ENCODE measurements at places on chromosomes 5 and 9. TPM values are rescaled to one million over a fixed set of nuclear protein-coding genes. Genes with fewer than 3 reads are reported as not detected.

TMOD1 gene
- 1.9 TPM for total RNA-seq

DNA sequence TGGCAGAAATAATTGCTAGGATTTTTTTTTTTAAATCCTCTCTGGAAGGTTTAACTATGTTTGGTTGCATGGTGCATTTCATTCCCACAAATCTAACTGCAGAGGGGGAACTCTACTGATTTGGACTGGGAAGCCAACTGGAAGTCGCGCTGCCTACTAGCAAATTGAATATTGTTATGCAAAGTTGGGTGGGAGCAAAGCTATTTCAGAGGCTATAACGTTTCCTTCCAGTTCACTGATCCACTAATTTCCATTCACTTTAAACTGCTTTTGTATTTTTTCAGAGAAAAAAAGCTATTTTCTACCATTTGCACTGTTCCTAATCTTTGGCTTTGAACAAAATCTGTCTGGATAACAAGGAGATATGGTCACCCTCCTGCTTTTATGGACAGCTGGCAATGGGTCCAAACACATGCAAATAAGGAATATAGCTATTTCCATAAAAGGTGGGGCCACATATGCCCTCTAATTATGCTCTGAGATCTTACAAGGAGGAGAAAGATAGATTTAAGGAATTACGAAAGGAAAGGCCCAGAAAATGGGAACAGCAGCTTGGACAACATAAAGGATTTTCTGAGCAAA is 40.1 kb downstream of the MACIR start:
- no peak overlapping the region for H3K4me3 ChIP-seq
- DNase-seq = no peak
- H3K27me3 ChIP-seq = no peaks in the 10 kb centered on the region
- H3K4me1 ChIP-seq = no peaks in the 10 kb centered on the region

PCDHGB7 gene
- total RNA-seq = 0.68 TPM

GRCh38 chr5:32278406-32278805 is 34.3 kb downstream of the MTMR12 start:
- H3K27ac ChIP-seq = peak overlapping the region; percentile 27

DNA sequence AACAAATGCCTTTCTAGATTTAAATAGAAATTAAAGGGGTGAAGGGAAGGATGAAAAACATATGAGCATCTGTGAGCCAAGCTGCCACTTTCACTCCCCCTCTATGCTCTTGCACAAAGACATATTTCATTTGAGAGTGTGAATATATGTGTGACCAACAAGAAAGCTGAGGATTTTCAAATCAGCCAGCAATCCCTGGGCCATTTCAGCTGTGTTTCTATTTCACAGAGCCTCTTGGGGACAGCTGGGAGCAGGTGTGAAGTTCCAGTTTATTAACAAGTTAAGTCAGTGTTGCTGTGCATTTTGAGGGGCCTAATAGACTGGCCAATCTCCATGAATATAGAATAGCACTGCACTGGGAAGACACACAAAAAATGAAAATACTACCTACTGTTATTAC is 248.7 kb upstream of the RGMB start:
- H3K4me1 ChIP-seq = no peaks in the 10 kb centered on the region
- no peak overlapping the region for H3K27ac ChIP-seq
- DNase-seq = no peak
- H3K36me3 ChIP-seq = no peaks in the 10 kb centered on the region
- H3K27me3 ChIP-seq = no peaks in the 10 kb centered on the region

DNA sequence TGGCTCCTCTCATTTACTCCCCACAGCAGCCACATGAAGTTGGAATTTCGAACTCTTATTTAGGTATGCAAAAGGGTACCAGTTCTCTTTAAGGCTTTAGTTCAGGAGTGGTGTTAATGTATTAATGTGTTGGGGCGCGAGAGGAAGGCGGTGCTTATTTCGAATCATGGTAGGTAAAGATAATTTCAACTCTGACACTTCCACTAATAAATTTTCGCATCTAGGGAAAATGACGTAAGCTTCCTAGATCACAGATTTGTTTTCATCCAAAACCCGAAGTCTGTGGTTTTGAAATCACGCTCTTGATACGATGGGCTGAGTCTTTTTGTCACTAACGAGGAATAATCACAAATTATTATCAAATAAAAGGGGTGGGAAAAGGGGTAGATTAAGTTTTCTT is 681 bp downstream of the PPWD1 start:
- H3K4me3 ChIP-seq = peak overlapping the region; percentile 60
- no peaks in the 10 kb centered on the region for H3K27me3 ChIP-seq
- peaks cover 10% of the 10 kb centered on the region for H3K36me3 ChIP-seq
- H3K4me1 ChIP-seq = peaks cover 9% of the 10 kb centered on the region
- DNase-seq = no peak

GRCh38 chr5:77844623-77845323 is 68.6 kb upstream of the TBCA start:
- no peak overlapping the region for H3K27ac ChIP-seq
- peaks cover 12% of the 10 kb centered on the region for H3K27me3 ChIP-seq
- H3K36me3 ChIP-seq = no peaks in the 10 kb centered on the region

DNA sequence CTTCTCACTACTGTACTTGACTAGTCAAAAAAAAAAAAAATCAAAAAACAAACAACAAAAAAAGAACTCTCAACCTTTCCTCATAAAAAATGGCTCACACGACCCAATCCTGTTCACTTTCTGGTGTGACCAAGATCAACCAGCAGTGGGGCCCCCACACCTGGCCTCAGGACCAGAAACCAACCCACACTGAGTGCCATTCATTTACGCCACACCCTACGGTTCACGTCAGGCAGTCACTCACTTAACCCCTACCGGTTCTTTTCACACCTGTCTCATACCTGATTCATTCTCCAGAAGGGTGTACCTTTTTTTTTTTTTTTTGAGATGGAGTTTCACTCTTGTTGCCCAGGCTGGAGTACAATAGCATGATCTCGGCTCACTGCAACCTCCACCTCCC is 5.7 kb downstream of the SUSD1 start:
- no peak overlapping the region for H3K27ac ChIP-seq
- peaks cover 49% of the 10 kb centered on the region for H3K4me1 ChIP-seq

GRCh38 chr9:35406183-35406959 is 83.5 kb upstream of the RUSC2 start:
- H3K36me3 ChIP-seq = no peaks in the 10 kb centered on the region
- H3K4me3 ChIP-seq = no peak overlapping the region
- H3K4me1 ChIP-seq = peaks cover 3% of the 10 kb centered on the region
- no peak overlapping the region for H3K27ac ChIP-seq

DNA sequence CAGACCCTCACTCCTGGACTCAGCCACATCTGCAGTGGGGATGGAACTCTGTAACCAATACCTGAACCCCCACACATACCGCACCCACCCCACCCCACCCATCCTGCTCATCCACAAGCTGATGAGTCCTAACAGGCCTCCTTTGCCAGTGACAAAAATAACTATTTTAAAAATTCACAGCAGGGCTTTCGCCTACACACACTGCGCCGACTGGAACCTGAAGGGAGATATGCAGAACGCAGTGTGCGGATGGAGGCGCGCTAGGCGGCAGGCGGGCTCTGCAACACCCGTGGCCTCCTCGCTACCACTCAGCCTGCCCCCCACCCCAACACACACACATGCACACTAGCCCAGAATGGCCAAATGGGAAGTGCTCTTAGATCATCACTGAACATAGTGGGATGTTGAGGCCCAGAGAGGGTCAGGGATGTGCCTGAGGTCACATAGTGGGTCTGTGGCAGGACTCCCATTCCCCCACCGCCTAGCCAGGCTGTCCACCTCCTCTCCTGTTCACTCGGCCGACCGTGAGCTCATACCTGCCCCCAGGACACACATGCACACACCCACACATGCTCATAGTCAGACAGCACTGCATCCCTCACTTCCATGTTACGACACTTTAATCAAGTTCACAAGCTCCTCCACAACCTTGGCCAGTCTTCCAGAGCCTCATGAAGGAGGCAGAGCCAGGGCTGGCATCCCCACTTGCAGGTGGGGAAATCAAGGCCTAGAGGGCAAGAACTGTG is 6.3 kb upstream of the CAMK2A start:
- H3K4me1 ChIP-seq = no peaks in the 10 kb centered on the region
- H3K27me3 ChIP-seq = no peaks in the 10 kb centered on the region

GRCh38 chr5:40492056-40492455 is 187.7 kb upstream of the PTGER4 start:
- H3K27me3 ChIP-seq = no peaks in the 10 kb centered on the region
- no peak for DNase-seq
- no peak overlapping the region for H3K27ac ChIP-seq
- H3K4me1 ChIP-seq = peaks cover 3% of the 10 kb centered on the region
- no peaks in the 10 kb centered on the region for H3K36me3 ChIP-seq

GZMA gene
- total RNA-seq = 621 TPM

GMCL2 gene
- not detected for total RNA-seq

LRRC19 gene
- total RNA-seq = not detected

FBN2 gene
- total RNA-seq = 0.58 TPM

BARHL1 gene
- total RNA-seq = not detected

Measured in natural killer cell (primary cell).